ENCODE measurements at places on chromosomes 6 and 20.

GRCh38 chr6:56760842-56761241 is 118.2 kb upstream of the DST start:
- DNase-seq, result no peak

DNA sequence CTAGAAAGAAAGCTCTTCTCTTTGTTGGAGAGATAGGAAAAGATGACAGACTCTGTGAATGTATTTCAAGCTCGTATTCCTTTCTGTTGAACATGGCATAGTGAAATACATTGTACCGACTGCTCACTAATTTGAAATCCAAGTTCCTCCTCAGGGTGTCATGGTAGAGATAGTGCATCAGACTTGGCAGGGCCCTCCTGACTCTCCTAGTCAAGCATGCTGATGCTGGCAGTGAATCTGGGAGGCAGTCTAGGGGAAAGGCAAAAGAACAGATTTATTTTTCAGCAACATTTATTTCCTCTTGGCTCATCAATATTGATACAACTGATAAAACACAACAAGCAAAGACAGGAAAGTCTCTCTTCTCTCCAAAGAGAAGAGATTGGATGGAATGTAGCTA is 356.3 kb upstream of the IRAK1BP1 start:
- no peak for DNase-seq

DNA sequence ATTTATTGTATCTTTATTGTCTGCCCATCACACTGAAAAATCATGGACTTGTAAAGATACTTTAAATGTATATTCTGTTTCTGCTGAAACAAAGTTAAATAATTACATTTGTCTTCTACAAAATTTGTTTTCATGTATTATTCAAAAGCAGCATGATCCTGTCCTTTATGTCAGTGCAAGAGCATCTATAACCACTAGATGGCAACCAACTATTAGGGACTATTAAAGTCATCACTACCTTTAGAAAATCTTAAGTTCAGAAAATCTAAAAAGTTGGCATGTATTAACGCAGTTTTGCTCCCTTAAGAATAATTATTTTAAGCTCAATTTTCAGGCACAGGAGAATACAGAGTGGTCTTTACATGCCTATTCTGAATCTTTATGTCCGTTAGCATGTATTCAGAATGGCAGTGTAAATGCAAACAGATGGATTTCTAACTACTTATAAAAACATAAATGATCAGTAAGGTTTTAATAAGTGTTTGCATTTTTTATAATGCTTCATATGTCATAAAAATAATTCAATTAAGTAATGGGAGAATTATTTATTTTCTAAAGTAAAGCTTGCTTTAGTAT is 17.8 kb downstream of the TMEM30A start:
- DNase-seq, result peak; percentile 22

DNA sequence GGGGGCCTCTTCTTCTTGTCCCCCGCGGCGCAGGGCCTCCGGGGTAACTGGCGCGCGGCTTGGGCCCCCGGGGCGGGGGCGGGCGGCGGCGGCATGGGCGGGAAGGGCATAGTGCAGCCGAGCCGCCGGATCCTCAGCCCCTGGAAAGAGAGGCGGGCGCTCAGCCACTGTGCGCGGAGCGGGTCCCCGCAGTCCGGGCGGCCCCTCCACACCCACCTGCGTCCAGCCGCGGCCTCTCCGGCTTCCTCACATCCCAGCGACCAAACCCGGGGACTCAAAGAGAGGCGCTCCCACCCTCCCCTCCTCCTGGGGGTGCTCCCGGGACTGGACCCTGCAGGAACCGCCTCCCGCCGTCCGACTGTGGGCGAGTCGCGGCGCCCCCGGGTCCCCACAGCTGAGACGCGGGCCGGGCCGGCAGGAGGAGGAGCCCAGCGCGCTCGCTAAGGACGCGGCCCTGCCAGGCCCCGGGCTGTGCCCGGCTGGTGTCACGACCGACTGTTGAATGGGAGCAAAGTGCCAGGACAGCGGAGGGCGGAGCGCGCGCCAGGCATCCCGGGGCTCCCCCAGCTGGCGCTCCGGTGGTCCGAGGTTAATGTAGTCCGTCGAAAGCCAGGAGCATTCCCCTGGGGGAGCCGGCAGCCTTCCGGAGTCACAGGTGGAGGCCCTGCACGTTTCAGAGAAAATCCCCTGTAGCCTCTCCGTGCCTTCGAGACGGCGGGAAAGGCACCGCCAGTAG is at the start of gene PRR18:
TSS of gene PRR18 (minus strand) at position 360 of the 736 bp plus-strand sequence. CDS start at position 110, 250 bp downstream.
- DNase-seq, result peak; percentile 62

DNA sequence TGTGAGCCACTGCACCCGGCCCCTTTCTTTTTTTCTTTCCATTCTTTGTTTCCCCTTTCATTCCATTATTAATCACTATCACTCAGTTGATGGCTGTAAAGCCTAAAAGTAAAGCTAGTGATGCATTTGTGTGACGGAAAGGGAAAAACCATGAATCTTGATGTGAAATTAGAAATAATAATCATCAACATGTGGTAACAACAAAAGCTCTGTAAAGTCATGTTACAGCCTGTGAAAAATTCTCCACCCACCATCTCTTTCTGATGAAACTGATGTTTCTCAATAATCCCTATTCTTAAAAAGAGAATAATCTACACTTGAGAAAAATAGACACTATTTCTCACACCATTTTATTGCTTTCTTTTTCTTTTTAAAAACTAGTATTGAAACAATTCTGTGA is 80.0 kb downstream of the CRYBG1 start:
- DNase-seq, result no peak

DNA sequence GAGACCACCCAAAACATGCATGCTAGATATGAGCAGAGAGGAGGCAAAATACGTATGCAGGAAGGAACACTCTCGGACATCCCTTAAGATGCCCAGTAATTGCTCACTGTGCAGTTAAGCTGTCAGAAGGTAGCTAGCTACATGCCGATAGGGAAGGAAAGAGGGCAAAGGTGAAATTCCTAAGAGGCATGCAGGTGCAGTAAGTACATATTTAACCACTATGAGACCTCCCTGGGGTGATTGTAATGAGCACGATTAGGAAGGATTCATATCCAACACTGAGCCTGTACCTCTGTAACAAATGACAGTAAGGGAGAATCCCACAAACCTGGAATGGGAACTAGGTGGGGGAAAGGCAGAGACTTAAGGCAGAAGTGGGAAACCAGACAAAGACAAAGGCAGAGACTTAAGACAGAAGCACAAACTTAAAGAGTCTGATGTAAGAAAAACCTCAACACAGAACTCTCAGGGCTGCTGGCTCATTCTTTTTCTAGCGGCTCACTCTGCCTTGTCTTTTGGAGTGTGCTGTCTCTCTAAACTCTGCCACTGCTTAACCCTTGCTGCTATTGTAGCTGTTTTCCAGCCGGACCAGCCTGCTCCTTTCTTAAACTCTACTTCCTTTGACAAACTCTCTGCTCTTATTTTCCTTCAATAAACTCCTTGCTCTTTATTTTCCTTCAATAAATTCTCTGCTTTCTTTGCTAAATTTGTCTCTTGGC is 148.1 kb downstream of the UBE3D start:
- DNase-seq, result no peak

GRCh38 chr6:112235956-112236355 is 18.4 kb downstream of the LAMA4 start:
- no peak for DNase-seq

DNA sequence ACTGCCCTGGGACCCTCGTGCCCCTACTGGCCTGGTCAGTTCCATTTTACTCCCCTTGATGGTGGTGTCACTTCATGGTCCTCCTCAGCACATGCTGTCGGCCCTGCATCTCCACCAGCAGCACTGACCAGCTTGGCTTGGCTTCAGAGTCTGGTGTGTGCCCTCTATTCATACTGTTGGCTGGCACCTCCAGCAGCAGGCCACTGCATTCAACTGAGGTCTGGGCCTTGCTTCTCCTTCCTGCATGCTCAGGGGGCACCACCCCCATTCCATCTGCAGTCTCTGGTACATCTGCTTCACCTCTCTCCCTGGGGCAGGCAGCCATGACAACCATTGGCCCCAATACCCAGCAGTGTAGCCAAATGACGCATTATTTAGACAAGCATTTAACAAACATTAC is 155.9 kb downstream of the SLC24A3 start:
- no peak for DNase-seq
